ENCODE measurements at places on chromosomes 7 and 10.

GRCh38 chr7:1057416-1058291 lies 13.3 kb downstream of the GPR146 start:
- no peak for DNase-seq

- peak; percentile 64 for DNase-seq
Observed at GRCh38 chr7:44291066-44291732, 34.2 kb downstream of the CAMK2B start.

- DNase-seq = no peak
Observed at GRCh38 chr7:87628780-87629569, 777 bp downstream of the RUNDC3B start.

DNA sequence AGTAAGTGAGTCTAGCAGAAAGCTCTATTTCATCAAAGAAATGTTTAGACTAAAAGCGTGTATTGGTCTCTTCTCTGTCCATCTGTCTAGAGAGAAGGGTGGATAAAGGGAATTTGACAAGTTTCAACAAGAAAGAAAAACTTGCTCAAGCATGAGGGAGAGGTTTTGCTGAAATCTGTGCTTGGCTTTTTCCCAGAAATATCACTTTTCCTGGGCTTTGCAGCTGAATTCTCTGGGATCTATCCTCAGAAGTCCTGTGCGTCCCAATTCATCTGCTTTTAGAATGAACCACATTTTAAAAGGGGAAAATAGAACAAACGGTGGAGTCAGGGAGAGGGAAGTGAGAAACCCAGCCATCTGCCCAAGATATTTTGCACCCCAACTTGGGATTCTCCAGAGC lies 59.6 kb upstream of the CELF2 start:
- DNase-seq = no peak

- no peak for DNase-seq
Observed at GRCh38 chr7:87709258-87709657, 81.1 kb downstream of the RUNDC3B start.

DNA sequence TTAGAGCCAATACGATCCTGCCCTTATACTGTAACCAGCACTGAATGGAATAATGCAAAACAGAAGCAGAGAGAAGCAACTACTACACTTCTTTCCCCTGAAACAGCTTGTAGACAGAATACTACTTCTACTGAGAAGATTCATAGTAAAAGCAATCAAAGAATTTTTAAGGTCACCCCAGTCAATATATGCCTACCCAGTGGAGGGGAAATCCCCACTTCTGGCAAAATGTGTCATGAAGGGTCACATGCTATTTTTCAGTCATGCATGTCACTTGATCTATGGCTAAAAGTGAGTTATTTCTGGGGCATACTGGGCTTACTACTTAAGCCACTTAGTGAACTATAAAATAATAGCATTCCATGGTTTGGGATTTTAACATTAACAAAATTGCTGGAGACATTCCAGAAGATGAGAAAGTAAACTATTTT lies 25.6 kb downstream of the IRF5 start:
- DNase-seq = no peak
